ENCODE measurements at places on chromosomes 4 and X.

- no peak for DNase-seq
These were observed 16.8 kb downstream of the RS1 start for GRCh38 chrX:18654875-18655836.

- DNase-seq = no peak
These were observed 72.9 kb downstream of the YIPF6 start for GRCh38 chrX:68571610-68572311.

DNA sequence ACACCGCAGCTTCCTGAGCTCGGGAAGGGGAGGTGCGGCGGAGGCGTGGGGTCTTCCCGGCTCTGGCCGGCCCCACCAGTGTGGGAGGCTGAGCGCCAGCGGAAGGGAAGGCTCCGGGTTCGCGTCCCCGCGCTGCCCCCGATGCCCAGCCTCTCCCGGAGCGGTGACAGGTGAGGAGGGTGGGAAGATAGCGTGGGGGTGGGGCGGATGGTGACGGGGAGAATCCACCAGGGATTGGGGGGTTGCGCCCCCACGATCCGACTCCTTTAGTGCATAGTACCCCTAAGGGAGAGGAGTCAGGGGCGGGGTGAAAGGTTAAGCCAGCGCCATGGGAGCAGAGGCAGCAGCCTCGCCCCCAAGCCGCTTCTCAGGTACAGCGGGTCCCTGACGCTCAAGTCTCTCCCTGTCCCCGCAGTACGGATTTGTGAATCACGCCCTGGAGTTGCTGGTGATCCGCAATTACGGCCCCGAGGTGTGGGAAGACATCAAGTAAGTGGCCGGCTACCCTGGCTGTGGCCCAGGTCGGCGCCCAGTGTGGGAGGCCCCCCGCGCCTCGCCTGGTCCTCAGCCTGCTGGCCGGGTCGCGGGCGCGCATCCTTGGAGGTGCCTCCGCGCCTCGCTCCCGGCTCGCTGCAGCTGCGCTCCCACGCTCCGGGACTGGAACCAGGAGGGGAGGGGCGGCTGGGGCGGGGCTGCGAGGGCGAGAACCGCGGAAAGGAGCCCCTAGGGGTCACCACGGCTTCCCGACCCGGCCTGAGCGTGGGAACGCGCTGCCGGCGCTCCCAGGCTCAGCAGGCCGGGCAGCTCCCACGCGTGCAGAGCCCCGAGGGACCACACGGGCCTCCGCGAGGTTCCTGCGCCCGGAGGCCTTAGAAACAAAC lies 791 bp downstream of the GUCY1B1 start:
- no peak for DNase-seq

- DNase-seq = no peak
These were observed 21.9 kb downstream of the PIN4 start for GRCh38 chrX:72203421-72203820.

DNA sequence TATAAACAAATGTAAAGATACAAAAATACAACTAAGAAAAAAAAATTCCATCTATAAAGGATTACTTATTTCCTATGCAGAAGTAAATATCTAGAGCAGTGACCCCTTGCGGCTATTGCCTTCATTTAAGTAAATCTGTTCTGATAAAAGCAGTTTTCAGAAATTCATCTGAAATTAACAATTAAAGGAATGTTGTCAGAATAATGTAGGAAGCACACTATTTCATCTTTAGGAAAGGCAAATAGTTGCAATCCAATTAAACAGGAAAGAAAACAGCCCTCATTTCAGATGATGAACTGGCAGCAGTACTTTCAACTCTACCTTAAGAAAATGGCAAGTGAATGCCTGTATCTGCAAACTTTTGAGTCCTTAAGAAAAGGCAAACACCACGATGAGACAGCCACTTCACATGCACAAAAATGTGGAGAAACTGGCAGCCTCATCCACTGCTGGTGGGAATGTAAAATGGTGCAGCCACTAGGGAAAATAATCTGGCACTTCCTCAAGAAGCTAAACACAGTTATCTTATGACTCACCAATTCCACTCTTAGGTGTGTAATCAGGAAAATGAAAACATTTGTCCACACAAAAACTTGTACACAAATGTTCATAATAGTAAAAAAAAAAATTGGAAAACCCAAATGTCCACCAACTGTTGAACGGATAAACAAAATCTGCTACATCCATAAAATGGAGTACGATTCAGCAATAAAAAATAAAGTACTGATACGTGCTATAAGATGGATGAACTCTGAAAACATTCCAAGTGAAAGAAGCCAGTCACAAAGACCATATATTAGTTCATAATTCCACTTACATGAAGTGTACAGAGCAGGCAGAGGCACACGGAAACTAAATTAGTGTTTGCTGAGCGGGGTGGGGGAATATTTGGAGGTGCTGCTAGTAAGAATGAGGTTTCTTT lies 2.0 kb upstream of the THAP9 start:
- DNase-seq = no peak

- DNase-seq = no peak
These were observed 60.8 kb downstream of the GRXCR1 start for GRCh38 chr4:42953321-42953720.

DNA sequence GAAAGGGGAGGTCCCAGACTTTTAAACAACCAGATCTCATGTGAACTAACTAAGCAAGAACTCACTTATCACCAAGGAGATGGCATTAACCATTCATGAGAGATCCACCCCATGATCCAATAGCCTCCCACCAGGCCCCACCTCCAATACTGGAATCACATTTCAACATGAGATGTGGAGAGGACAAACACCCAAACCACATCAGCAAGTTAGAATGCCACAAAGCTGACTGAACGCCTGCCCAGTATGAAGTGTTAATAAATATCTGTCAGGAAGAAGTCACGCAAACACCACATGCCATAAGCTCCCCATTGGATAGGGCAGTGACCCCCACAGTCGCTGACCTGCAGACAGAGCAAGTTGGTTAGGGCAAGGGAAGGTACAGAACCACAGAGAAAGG lies 14.3 kb downstream of the SLC10A6 start:
- DNase-seq = no peak

GRCh38 chr4:78137532-78137931 lies 80.4 kb downstream of the FRAS1 start:
- DNase-seq = no peak

DNA sequence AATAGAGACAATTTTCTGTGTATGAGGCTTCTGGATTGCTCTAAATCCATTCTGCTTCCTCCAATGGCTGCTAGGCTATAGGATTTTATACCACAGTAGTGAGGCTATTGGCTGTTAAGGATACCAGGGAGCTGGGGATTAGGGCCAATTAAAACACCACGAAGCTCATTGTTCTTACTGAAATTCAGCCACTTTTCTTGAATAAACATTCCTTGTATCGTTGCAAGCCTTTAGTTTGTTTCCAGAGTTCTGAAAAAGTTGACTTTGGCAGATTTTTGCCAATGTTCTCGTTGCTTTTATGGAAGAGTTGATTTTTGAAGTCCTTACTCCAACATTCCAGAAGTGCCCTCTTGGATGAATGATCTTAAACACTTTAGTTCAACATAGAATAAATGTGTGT lies 238.4 kb upstream of the TEX13A start:
- DNase-seq = no peak

- no peak for DNase-seq
These were observed 419 bp downstream of the ADD1 start for GRCh38 chr4:2843941-2844584.

GRCh38 chr4:132094017-132094416 lies 1055.1 kb upstream of the PCDH10 start:
- no peak for DNase-seq

GRCh38 chr4:159308566-159309340 lies 205.9 kb downstream of the RAPGEF2 start:
- no peak for DNase-seq

GRCh38 chrX:107154787-107155620 lies 36.4 kb upstream of the RBM41 start:
- no peak for DNase-seq

DNA sequence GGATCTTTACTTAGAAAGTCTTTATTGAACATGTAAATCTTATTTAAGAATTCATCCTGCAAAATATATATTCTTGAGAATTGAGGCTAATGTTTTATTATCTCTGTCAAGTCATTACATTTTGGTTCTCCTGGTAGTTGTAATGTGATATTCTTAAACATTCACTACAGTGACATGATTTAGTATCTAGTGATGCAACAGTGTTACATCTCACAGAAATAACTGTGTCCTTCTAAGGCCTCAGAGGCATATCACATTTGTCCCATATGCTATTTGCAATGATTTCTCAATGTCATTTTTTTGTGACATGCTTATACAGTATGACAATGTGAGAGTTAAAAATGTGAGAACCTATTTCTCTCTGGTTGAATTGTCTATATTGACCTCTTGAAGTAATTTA lies 34.1 kb downstream of the PRRG1 start:
- no peak for DNase-seq

DNA sequence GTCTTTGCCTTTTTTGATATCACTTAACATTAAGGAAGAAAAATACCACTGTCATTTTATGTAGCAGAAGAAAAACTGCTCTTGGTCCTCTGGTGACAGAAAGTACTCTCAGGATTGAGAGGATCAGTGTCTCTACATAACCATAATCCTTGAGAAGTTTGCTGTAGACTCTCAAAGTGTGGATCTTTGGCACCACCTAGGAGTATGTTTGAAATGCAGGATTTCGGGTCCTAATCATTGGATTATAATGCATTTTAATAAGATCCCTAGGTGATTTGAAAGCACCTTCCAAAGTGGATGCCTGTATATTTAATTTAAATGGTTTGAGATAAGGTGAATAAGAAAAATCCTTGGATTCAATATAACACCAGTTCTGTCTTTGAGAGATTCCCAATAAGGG lies 23.2 kb downstream of the MOB1B start:
- DNase-seq = no peak

GRCh38 chr4:141636771-141637460 lies 533 bp downstream of the IL15 start:
- DNase-seq = no peak

- DNase-seq = no peak
These were observed 226.8 kb upstream of the GATB start for GRCh38 chr4:151987606-151988005.

- no peak for DNase-seq
These were observed 373.3 kb downstream of the IDS start for GRCh38 chrX:149131774-149132173.

DNA sequence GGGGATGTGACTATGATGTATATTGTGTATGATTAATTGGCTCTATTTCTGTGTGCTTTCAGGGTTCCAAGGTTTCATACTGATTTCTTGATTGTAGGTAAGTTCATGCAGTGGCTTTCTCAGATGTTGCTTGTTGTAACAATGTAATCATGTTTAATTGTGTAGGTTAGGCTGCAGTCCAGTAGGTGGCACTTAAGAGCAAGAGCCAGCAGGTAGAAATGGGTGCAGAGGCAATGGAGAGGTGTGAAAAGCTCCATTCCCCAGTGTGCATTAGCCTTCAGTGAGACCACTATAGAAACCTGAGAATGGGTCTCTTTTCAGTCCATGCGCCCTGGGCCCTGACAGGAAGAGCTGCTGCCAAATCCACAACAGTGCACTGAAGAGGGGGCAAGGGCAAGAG lies 28.2 kb downstream of the DCAF12L2 start:
- DNase-seq = no peak

DNA sequence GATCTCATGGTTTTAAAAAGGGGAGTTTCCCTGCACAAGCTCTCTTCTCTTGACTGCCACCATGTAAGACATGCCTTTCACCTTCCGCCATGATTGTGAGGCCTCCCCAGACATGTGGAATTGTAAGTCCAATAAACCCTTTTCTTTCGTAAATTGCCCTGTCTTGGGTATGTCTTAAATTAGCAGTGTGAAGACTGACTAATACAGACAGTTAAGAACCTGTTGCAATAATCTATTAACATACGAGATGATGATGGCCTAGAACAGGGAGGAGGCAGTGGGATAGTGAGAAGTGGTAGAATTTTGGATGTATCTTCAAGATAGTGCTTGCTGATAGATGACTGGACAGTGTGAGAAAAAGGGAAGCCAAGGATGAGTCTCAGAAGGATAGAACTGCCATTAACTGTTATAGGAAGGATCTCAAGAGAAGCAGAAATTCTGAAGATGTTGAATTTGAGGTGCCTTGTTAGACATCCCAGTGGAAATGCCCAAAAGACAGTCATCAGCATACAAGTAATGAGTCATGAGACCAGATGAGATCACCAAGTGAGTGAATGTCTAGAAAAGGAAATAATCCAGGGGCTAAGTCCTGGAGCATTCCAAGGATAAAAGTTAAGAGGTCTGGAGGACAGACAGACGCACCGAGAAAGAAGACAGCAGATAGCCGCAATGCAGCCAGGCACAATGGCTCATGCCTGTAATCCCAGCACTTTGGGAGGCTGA lies 38.8 kb upstream of the UGDH start:
- DNase-seq = no peak

GRCh38 chr4:38911257-38911656 lies 43.7 kb downstream of the FAM114A1 start:
- no peak for DNase-seq

- no peak for DNase-seq
These were observed 14.4 kb downstream of the PKD2 start for GRCh38 chr4:88021824-88022223.

GRCh38 chr4:7549866-7550265 lies 115.1 kb upstream of the PSAPL1 start:
- DNase-seq = no peak

DNA sequence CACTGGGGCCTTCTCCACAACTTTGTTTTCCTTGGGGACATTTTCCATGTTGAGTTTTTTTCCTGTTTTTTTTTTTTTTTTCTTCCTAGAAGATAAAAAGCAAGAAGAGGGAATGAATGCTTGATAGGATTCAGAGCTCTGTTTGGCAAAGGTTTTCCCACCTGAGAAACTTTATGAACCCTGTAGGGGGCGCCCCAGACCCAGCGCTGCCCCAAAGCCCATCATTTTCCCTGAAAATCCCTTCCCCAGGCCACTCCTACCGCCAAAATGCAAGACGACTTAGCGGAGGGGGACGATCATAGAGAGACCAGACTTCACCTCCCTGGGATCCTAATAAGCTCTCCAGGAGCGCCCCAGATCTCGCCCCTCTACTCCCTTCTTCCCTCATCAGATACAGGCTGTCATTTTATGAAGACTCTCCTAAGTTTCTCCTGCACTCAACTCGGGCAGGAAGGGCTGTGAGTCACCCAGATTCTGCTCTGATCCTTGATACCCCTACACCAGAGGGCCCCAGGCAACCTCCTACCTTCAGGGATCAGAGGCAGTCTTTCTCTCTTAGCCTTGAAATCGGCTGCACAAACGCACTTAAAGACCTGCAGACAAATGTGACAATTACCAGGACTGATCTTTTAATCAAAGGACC lies 1.4 kb downstream of the BEX5 start:
- DNase-seq = no peak

DNA sequence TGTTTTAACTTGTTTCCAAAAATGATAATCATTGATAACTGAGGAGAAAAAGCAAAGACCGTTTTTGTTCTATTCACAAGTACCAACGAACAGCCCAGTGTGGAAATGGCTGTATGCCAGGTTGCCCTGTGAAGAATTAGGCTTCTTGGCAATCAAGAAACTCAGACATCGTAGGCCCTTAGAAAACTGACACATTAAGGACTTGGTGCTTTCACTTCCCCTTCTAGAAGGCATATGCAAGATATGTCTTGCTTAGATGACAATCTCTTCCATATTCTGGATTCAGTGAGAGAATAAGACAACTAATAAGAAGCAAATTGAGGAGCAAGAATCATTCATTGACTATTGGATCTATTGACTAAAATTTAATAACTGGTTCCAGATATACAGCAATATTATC lies 56.6 kb downstream of the ANAPC10 start:
- no peak for DNase-seq
